ENCODE measurements at places on chromosomes 11 and 22. TPM values are rescaled to one million over a fixed set of nuclear protein-coding genes. Genes with fewer than 3 reads are reported as not detected.

Gene LRRC10B
- under 0.01 TPM for total RNA-seq

Gene FAM180B
- total RNA-seq: not detected

- DNase-seq: peak; percentile 27
Measured at GRCh38 chr11:88292171-88292843, 45.2 kb downstream of the CTSC start.

GRCh38 chr11:66176650-66177049 lies 91.8 kb upstream of the RAB1B start:
- no peak for DNase-seq

GRCh38 chr11:117039900-117040299 lies 58.3 kb downstream of the SIK3 start:
- no peak for DNase-seq

DNA sequence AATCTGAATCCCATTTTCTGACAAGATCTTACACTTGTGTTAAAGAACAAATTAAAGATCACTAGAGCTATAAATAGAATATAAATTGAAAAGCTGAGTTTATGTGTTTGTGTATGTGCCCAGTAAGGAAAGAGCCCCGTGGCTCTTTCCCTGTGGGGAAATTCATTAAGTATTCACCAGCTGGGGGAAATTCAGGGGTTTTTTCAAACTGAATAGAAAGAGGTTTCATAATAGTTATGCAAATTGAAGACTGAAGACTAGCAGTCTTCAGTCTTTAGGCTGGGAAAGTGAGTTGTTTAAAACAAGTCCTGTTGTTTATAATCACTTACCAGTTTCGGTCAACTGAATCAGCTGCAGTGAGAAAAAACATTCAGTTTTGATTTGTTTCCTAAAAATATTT lies 11.3 kb upstream of the MS4A7 start:
- no peak for DNase-seq

- DNase-seq: peak; percentile 84
Measured at GRCh38 chr11:31806928-31807798, 4.0 kb downstream of the PAX6 start.

DNA sequence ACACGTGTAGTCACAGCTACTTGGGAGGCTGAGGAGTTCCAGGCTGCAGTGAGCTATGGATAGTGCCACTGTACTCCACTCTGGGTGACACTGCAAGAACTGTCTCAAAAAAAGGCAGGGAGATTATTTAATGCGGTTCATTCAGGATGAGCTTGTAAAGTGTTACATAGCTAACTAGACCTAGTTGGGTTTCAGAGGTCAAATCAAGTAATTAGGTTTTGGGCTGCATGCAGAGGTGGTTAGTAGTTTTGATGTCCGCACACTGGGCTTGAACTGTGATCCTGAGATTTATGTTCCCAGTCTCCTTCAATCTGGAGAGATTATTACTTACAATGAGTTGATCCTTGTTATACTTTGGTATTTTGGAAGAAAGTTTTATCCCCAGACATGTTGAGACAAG lies 2.1 kb upstream of the RBM4 start:
- no peak for DNase-seq

Gene PTPN5
- total RNA-seq: not detected

Data from osteoblast (primary cell).